Tibial artery (tissue), 4 donors: ENCODE measurements at places on chromosomes 12 and 14.

DNA sequence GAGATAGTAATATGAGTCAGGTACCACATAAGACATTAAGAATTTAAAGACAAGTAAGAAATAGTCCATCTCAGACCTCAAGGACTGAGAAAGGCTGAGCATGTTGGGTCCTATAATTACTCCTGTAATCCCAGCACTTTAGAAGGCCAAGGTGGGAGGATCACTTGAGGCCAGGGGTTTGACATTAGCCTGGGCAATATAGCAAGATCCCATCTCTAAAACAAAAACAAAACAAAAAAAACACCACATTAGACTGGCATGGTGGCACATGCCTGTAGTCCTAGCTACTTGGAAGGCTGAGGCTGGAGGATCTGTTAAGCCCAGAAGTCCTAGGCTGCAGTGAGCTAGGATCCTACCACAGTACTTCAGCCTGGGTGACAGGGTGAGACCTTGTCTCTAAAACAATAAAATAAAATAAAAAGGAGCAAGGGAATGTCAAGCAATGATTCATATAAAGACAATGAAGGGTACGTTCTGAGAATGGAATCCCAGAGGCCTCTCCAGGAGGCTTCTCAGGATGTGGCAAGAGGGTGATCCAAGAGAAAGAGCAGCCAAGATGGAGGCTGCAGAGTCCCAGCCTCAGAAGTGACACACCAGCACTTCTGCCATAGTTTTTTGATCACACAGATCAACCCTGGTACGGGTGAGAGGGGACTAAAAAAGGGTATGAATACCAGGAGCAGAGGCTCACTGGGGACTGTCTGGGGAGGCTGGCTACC lies 206.4 kb downstream of the CRADD start:
- DNase-seq = no peak

DNA sequence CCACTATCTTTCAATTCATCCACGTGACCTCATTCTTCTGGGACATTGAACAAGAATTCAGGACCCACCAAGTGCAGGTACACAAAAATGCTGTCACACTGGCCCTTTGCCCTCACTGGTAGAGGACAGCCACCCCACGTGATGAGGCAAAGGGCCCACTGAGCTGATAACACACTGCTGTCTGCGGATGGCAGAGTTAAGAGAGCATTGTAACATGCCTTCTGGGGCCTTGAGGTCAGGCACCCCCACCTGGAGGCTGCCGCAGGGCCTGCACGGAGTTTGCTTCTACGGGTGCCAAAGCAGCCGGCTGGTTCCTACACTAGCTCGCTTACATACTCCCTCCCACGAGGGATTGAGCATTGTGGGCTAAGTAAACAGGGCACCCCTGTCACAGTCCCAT lies 101.0 kb downstream of the LRIG3 start:
- no peak for DNase-seq

DNA sequence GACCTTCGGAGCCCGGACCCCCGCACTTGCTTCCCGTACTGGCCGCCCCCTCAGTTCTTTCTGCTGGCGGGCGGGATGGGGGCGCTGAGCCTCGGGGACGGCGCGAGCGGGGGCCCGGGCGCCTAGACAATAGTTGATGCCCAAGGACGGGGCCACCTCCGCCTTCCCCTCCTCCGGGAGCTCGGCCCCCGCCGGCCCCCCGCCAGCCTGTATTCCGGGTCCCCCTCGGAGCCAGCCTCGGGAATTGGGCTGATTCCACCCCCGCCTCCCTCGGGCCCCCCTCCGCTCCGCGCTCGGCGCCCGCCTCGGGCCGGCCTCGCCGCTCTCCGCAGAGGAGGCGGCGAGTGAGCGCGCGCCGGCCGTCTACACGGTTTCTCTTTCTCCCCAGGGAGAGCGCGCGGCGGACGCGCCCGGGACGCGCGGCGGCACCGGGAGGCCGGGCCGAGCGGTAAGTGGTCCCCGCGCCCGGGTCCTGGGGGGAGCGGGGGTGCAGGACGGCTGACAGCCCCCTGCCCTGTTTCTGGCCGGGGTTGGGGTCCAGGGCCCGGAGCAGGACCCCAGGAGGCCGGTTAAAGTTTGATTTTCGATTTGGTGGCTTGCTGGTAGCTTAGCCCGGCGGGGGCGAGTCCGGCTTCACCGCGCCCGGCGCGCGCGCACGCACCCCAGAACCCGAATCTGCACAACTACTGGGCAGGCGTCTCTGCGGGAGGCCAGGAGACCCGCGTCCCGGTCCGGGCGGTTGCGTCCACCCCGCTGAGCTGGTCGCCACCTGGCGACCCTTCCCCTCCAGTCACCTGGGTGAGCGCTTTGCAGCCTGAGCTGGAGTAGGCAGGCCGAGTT lies 413.7 kb downstream of the PCNX1 start:
- peak; percentile 40 for DNase-seq

DNA sequence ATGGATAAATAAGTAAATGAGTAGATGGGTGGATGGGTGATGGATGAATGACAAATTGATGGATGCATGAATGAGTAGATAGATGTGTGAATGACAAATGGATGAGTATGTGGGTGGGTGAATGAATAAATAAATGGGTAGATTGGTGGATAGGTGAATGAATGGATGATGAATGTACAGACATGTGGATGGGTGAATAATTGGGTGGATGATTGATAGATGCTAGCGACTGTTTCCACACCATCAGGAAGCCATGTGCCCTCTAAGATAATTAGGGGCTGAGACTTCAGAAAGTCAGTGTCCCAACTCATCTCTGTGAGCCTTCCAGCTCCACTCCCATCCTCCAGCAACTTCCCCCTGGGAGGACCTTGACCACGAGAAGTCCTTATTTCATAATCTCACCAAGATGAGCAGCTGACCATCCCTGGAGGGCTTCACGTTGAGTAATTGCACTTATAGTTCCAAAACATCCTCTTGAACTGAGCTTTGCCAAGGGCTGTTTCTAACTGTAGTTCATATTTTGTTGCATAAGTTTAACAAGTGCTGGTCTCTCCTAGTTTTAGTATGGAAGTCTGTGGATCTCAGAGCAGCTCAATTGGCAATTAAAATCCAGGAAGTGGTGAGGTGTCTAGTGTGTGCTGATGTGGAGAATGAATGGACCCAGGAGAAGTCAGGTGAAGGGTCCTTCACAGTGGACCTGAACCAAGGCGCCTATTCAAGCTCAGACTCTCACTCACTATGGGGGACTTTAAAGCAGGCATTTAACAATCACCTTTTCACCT lies 295.7 kb downstream of the ADGRD1 start:
- peak; percentile 76 for DNase-seq

DNA sequence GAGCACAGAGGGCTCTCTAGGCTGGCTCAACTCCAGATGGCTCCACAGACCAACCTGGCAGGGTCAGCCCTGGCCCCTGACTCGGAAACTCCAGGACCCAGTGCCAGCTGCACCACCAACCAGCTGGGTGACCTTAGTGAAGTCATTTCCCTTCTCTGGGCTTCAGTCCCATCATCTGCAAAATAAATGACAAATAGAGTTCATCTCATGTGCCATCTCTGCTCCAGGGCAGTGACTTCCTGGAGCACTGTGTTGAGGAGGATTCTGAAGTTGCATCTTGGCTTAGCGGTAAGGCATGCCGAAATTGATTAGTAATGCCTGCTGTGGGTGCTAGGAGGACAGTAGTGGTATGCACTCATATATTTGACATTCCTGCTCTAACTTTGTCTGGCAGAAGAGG lies 31.5 kb downstream of the DTX1 start:
- DNase-seq = no peak

- no peak for DNase-seq
Observed at GRCh38 chr14:75331471-75331870, 52.8 kb downstream of the FOS start.

DNA sequence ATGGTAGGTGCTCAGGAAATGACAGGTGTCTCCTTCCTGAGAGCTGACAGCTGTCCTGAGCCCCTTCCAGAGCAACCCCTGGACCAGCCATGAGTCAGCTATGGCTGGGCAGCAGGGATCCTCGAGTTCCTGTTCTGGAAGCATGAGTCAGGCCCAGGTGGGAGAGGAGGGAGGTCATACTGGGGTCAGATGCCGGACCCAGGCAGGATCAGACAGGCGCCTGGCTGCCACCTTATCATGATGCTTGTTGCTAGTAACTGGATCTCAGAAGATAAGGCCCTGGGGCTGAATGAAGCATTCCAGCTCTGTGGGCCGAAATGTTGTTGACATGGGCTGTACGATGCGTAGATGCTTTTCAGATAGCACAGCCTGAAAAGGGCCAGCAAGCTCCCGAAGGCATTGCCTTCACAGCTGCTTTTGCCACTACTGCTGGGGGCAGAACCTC lies 17.4 kb upstream of the KRT7 start:
- DNase-seq = peak; percentile 15

DNA sequence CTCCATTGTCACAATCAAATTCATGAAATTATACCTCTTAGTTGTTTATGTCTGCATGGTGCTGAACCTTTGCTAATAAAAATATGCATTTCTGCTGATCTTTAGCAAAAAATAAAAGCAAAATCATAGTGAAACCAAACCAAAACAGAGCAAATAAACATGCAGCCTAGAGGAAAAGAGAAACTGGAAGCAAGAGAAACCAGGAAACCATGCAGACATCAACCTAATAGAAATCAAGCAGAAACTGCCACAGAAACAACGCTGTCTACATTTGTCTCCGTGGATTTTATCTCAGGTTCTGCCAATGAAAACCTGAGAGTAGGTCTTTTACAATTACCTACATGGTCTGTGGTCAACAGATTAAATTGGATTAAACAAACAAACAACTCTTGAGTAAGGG lies 173.7 kb downstream of the SYT10 start:
- DNase-seq = no peak

DNA sequence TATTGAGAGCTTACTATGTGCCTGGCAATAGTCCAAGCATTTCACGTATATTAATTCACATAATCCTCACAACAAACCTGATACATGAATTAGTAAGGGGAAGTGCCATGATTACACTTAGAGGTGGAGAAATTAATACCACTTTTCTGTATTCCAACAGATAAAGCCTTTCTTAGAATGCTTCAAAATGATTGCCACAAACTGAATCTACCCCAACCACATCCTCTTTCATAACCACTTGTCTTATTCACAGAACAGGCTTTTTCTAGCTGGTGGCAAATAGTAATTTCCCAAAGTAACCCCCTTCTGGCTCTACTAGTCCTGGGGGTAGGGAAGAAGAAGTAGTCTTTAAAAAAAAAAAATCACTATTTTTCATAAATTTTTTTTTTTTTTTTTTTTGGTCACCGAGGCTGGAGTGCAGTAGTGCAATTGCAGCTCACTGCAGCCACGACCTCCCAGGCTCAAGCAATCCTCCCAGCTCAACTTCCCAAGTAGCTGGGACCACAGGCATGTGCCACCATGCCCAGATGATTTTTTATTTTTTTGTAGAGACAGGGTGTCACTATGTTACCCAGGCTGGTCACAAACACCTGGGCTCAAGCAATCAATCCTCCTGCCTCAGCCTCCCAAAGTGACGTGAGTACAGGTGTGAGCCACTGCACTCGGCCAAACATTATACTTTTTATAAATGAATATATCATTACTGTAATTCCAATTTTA lies 59.0 kb upstream of the ARID2 start:
- no peak for DNase-seq

GRCh38 chr14:78029601-78030372 lies 140.4 kb upstream of the NRXN3 start:
- no peak for DNase-seq

DNA sequence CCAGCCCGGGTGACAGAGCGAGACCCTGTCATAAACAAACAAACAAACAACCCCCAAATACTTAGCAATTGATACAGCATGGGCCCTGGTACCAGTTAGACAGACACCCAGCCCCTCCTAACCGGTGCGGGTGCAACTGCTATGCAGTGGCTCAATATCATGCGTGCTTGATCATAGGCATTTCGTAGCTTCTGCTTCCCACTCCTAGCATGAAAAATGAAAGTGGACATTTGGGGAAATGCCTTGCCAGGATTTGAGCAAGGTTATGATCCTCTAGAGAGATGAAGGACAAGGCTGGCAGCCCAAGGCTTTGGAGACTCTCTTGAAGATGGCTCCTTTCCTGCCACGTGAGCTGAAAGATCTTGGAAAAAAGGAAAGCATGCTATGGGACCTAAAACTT lies 13.7 kb downstream of the FGF6 start:
- DNase-seq = no peak

- DNase-seq = no peak
Observed at GRCh38 chr14:22952418-22952817, 4.5 kb downstream of the HAUS4 start.

DNA sequence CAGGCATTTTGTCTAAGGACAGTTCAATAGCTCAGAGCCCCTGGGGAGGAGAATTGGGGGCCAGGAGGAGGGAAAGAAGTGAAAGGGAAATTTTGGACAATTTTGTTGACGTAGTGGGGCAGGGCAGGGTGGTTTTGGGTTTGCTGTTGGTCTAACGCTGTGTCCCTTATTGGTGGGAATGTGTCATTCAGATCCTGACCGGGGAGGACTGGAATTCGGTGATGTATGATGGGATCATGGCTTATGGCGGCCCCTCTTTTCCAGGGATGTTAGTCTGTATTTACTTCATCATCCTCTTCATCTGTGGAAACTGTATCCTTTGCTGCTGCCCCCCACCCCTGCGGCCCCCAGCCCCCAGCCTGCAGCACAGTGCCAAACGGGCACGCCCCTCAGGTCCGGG lies 212.1 kb upstream of the FKBP4 start:
- DNase-seq = no peak
